CD4-positive, alpha-beta T cell (primary cell): ENCODE measurements at places on chromosomes 1 and 21.

DNA sequence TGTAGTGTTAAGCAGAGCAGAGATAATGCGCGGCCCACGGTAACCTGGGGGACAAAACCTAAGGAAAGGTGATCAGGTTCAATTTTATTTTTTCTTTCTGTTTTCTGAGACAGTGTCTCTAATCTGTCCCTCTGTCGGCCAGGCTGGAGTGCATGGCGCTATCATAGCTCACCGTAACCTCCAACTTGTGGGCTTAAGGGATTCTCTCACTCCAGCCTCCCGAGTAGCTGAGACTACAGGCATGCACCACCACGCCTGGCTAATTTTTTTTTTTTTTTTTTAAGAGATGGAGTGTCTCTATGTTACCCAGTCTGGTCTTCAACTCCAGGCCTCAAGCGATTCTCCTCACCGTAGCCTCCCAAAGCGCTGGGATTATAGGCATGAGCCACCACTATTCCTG is 724 bp upstream of the ANKRD35 start:
- no peak for DNase-seq

- no peak for DNase-seq
Measured at GRCh38 chr1:166836733-166837132, 2.5 kb upstream of the POGK start.

- DNase-seq, result no peak
Measured at GRCh38 chr21:45548711-45549491, 6.7 kb upstream of the SLC19A1 start.

- DNase-seq, result no peak
Measured at GRCh38 chr1:63747445-63747844, 26.4 kb upstream of the ROR1 start.

GRCh38 chr1:181479137-181479745 is 4.1 kb upstream of the CACNA1E start:
- DNase-seq, result no peak

DNA sequence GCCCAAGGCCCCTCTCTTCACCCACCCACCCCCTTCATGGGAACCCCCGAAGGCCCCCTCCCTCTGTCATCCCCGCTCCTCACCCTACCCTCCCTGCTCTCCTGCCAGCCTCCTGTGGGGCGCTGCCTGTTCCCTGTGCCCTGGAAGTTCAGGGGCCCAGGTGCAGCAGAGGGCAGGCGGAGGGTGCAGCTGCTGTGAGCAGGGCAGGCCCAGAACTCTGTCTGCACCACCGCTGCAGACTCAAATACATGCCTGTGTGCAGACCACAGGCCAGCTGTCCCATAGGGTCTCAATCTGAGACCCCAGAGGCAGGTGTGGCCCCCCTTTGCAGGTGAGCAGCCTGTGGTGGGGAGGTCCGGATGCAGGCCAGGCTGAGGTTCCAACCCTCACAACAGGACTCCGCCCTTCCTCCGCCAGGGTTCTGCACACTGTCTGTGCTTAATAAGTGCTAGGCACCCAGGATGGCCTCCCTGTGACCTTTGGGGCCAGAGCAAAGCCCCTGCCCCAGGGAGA is 62.5 kb downstream of the WNT9A start:
- DNase-seq, result peak; percentile 23

GRCh38 chr1:230749635-230750034 is 2.4 kb downstream of the CAPN9 start:
- no peak for DNase-seq

GRCh38 chr21:45455674-45456583 is 51.0 kb downstream of the COL18A1 start:
- DNase-seq, result no peak

GRCh38 chr21:44478124-44478800 is 23.0 kb downstream of the LRRC3 start:
- no peak for DNase-seq
